ENCODE measurements at places on chromosomes 5 and 9.
A peak's percentile ranks its signal among the peaks of the same experiment; 100 is the strongest.

DNA sequence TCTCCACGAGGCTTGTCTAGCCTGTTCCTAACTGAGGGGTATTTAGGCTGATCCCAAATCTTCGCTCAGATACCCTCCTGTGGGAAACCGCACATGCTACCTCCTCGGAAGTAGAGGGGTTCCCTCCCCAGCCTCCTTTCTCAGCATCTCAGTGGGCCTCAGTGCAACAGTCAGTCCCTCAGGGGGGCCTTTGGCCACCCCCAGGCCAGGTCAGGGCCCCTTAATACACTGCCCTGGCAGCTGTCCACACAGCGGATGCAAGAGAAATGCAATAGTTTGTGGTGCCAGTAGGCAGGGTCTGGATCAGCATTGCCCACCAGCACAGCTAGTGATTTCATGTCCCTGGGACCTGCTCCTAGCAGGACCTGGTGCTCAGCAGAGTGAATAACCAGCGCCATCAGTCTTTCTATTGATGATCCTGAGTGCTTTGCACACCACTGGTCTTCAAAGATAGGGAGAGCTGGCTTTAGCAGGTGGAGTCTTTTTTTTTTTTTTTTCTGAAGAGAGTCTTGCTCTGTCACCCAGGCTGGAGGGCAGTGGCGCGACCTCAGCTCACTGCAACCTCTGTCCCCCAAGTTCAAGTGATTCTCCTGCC, 7.5 kb downstream of the PLPP7 start:
- no peak for DNase-seq

DNA sequence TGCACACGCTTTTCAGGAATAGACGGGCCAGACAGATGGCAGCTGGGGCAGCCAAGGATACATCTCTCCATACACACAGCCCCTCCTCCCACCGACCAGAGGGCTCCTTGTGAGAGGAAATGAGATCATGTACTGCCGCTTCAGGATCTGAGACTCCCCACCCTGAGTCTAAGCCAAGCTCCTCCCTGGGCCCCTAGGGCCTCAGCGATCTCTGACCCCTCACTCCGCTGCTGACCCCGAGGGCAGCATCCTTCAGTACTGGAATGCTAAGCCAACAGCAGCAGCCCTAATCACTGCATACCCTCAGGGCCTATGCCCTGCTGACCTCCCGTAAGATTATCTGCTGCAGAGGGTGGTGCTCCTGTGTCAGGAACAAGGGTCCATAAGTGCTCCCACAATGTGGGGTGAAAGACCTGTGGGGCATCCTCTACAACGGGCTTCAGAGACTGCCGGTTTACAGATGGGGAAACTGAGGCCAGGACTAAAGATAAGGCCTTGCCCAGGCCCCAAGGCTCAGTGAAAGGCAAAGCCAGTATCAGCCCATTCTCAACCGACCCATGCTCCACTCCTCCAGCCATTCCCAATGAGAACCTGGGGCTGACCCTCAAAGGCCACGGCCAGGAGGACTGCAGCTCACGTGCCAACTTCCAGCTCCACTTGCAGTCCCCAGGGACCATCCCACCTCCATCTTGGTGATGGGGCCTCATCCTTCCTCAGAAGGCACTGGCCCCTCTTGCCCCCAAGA, 37.5 kb downstream of the BICD2 start:
- no peak for DNase-seq

DNA sequence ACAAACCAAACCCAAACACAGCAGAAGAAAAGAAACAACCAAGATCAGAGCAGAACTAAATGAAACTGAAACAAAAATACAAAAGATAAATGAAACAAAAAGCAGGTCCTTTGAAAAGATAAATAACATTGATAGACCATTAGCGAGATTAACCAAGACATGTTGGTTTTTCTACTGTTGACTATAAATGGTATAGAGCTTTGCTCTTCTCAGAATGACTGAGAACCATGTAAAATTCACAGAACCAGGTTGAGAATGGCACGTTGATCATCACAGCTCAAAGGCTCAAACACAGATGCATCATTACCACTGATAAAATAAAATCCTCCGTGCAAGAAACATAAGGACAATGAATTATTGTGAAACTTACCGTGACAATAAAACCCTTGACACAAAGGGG, 105.2 kb downstream of the MARCHF11 start:
- no peak for DNase-seq

DNA sequence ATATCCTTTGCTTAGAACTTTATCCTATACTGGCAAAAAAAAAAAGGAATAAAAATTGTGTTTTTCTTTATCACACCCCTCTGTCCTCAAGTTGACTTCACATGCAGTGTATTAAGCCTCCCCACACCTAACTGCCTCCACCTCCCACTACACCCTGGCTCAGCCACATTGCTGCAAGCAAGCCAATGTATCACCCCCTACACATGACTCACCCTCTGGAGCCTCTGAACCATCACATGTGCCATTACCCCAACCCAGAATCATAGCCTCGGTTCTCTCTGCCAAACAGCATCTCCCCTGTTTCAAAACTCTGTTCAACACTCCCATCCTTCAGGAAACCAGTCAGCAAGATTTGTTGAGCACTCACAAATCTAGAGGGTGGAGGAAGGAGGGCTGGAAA, 209.0 kb downstream of the CWC27 start:
- DNase-seq: peak; percentile 5

- peak; percentile 6 for DNase-seq
Measured at GRCh38 chr5:116575326-116576052, 866 bp upstream of the SEMA6A start.

DNA sequence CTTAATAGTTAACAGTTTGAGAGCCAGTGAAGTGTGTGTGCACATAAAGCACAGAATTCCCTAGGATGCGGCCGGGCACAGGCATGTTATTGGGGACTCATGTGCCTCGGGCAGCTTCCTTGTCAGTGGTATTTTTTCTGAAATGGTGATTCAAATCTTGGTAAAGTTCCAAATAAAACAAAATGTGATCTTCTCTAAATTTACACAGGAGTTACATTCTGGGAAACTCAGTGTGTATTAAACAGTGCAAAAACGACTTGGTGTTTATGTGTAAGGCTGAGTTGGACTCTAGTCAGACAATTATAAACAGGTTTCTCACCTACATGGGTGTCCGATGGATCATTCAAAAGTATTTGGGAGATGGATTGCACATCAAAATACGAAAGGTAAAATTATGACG, 48.9 kb downstream of the BOD1 start:
- DNase-seq: no peak

GRCh38 chr9:90942555-90942954, 140.9 kb downstream of the SYK start:
- DNase-seq: peak; percentile 7

DNA sequence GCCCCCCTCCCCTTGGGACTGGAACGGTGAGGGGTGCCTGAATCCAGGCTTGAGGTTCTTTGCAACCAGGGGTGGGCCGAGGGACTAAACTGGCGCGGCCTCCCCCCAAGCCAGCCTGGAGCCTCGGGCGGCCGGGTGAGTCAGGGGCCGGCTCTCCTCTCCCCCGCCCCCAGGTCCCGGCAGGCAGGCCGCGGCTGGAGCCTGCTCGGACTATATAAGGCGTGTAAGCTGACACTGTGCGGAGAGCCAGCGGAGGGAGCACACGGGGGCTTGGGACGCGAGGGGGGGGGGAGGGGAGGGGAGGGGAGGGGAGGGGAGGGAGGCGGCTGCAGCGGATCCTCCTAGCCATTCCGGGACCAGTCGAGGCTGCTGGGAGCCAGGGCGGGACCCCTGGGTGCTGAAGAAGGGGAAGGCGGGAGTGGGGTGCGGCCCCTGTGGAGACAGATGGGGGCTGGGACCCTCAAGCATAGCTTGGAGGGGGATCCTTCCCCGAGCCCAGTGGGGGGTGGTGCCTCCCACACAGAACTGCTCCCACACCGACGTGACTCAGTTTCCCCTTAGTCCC, 595 bp downstream of the PDLIM7 start:
- DNase-seq: no peak

DNA sequence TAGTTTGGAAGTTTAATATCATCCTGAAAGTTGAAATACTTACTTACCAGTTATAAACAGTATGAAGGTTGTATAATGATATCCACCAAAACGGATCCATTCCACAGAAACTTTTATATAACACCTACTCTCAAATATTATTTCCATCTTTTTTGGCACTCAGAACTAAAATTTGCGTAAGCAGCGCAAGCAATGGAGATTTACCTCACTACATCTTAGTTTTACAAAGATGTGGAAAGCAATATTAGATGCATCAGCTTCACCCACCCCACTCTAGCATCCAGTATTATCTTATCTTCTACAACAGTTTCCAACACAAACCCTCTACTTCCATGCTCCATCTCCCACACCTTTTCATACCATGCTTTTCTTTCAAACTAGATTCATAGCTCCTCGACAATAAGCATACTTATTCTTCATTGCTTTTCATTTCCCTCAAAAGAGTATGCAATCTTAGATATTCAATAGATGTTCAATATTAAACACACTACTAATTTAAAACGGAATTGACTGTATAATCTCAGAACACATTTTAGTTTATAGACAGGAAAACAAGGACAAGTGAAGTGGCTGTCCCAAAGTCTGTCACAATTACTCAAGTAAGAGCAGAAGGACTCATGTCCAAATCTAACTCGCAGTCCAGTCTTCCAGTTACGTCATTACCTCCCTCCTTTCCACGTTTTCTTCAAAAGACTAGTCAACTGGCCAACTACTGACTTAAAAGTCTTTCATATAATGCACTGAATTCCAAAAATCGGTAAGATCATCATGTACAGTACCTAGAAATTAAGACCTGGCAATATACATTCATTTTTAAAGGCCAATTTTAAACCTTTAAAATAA, 2.2 kb downstream of the PPP2CA start:
- DNase-seq: no peak

DNA sequence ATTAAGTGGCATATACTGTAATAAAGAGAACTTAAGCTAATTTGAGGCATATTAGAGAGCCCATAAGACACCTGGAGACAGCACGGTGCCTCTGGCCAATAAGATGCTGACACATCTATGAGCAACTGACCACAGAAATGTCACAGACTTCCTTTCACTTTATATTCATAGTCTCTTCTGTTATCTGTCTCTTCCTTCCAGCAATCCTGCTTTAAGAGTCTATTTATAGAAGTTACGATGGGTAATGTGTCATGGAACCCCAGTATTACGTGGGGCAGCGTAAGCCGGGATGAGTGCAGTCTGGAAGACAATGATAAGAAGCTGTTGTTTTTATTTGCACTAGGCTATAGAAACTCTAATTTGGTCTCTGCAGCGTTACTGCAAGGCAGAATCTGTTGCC, 136.8 kb downstream of the CFAP90 start:
- no peak for DNase-seq

GRCh38 chr5:107954254-107954653, 283.5 kb upstream of the EFNA5 start:
- DNase-seq: no peak

GRCh38 chr5:28714907-28715698, 1676.7 kb upstream of the CDH9 start:
- no peak for DNase-seq

- DNase-seq: peak; percentile 65
Measured at GRCh38 chr5:40680741-40681362, 1.1 kb downstream of the PTGER4 start.

DNA sequence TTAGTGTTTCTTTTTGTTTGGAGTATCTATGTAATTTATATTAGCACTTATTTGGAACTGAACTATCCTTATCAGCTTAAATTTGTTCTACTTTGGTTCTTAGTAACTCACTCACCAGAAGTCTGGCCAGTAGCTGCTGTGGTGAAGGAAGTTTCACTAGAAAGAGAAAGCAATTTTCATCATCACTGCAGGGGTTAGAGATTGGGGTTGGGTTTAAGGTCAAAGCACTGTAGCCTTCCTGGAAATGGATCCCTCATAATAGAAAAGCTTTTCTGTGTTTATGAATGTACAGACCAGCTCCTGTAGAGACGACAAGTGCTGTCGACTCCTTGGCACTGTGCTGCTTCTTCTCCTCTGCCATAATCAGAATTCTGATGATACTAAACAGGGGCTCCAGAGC, 22.2 kb downstream of the MROH2B start:
- DNase-seq: no peak

DNA sequence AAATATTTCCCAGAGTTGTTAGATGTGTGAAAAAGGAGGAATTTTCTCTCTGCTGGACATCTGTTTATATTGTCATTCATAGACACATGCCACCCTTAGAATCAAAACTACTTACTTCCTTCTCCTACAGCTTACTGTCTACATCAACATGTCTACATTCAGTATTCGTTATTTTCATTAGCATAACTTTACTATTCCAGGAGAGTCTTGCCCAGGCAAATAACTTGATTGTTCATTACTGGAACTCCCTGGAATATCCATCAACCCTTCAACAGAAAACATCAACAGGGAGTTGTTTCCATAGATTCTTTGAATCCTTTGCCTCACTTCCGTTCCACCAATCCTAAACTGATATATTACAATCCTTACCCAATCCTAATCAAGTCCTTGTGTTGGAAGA, 457.5 kb upstream of the ZNF608 start:
- DNase-seq: no peak

DNA sequence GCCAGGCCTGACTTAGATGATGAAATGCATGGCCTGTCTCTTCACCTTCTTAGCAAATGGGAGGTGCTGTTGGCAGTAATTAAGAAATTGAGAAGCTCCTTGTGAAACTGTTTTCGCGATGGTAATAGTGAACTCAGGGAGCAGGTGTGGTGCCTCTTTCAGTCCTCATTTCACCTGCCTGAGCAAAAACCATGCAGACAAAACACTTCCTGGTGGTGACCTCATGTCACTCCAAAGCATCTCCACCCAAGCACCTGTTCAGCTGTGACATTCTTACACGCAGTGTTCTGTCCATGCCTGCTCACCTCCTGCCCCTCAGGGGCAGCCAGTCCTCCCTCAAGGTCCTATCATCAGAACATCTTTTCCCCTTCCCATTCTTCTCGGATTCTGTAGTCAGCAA, 146.5 kb downstream of the CD180 start:
- no peak for DNase-seq

DNA sequence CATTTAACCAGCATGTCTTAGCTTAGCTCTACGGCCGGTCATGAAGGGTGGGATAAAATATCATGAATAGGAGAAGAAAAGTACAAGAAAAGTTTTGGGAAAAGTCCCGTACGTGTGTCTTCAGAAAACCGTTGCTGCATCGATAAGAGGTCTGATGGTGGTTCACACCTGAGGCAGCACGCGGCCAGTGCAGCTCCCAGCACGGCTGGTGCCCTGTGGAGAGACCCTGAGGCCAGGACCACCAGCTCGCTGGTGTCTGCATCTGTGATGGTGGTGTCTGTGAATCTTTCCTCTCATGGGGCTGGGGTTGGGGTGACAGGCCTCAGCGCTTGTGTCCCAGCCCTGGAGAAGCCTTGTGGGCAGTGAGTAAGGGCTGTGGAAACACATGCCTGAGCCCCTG, 148.9 kb upstream of the IRX4 start:
- DNase-seq: no peak

DNA sequence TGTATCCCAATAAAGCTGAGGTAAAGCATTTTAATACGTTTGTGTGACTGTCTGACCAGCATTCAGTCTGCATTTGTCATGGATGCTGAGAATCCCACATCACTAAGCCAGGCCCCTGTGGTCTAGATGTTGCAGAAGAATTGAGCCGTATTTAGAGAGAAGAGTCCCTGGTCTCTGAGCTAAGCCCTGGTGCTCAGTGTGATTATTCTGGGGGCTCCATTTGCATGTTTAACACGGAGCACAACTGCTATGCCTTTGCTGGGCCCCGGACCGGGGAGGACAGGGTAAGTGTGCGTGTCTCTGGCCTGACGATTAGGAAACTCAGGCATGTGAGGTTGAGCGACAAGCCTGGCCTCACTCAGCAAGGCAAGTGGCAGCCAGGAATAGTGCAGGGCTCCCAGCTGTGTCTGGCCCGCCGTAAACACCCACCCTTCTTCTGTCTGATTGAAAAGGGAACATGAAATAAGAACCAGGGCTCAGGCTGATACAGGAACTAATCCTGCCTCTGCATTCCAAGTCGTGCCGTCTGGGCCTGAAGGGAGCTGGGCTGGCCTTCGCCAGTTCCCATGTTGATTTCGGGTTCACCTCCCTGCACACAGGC, 22.3 kb downstream of the FAM78A start:
- DNase-seq: no peak

All from stimulated activated CD4-positive, alpha-beta T cell treated with anti-CD3 and anti-CD28 coated beads, Interleukin-15, amount 100 ng/mL, for 24 hours (primary cell).